ENCODE measurements at places on chromosomes 7 and 10.

DNA sequence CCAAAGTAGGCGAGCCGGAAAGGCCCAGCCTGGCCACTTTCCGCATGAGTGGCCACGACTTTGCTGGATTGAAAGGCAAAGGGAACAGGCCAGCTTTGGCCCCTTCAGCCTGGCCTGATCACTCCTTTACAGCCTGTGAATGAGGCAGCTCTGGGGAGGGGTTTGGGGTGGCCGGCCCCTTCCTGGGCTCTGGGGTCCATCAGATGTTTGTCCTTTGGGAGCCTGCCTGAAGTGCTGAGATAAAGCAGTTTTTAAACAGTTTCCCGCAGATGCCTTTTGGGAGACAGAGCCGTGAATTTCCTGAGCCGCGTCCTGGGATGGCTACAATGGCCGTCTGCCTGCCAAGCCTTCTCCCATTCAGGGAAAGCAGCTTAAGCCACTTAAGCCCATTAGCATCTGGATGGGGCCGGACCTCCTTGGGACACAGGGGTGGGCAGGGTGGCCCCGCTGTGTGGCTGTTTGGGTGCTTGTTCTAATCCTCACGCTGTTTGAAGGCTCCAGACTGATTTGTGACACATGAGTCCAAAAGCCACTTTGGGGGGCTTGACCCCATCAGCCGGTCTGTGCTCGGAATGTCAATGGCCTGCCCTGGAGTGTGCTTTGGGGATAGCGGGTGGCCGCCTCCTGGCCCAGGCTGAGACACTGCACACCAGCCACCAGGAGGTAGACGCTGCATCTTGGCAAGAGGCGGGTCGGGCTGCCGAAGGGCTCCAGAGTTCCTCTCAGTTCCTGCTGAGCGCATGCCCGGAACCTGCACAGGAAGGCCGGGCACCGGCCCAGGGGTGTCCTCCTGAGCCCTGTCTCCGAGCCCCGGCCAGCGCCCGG lies 38.9 kb downstream of the NKX6-2 start:
- DNase-seq = no peak

GRCh38 chr7:101422356-101423195 lies 59.9 kb downstream of the COL26A1 start:
- DNase-seq = no peak

GRCh38 chr10:120460776-120461175 lies 3.7 kb downstream of the PLPP4 start:
- no peak for DNase-seq

- no peak for DNase-seq
Measured at GRCh38 chr7:37765872-37766525, 82.4 kb upstream of the NME8 start.

GRCh38 chr10:182441-183201 lies 47.4 kb downstream of the ZMYND11 start:
- no peak for DNase-seq

- no peak for DNase-seq
Measured at GRCh38 chr7:67426654-67427053, 430.0 kb downstream of the TYW1 start.

- DNase-seq = no peak
Measured at GRCh38 chr10:34185998-34186397, 629.1 kb downstream of the PARD3 start.

- DNase-seq = no peak
Measured at GRCh38 chr7:130595986-130596385, 72.6 kb downstream of the COPG2 start.

GRCh38 chr10:124579011-124579399 lies 117.4 kb downstream of the LHPP start:
- no peak for DNase-seq

DNA sequence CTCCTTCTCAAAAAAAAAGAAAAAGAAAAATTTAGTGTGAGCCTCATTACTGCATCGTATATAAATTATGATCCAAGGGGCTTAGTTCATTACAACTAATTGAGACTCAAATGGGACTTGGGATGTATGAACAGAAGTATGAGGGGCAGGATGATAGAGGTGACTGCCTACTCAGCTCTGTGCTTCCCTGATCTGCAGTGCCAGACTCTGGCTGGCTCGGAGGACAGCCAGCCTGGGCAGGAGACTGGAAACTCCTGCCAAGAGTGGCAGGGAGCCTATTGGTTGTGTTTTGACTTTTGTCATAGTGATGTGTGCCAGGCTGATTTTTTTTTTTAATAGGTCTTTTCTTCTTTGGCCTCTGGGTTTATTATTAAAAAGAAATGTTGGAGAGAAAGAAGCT lies 73.8 kb upstream of the GTF2IRD1 start:
- DNase-seq = no peak

DNA sequence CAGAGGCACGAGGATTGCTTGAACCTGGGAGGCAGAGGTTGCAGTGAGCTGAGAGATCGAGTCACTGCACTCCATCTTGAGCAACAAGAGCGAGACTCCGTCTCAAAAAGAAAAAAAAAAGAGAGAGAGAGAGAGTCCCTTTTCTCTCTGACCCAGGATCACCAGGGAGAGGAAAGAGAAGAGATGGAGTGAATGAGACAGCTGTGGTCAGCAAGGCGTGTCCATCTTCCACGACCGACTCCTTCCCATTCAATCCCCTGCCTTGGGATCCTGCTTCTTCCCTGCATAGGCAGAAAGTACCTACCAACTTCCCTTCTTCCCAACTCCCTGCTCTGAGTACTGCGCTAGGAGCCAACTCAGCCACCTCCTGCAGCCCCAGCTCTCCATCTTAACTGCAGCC lies 5.2 kb upstream of the ZAN start:
- DNase-seq = no peak

DNA sequence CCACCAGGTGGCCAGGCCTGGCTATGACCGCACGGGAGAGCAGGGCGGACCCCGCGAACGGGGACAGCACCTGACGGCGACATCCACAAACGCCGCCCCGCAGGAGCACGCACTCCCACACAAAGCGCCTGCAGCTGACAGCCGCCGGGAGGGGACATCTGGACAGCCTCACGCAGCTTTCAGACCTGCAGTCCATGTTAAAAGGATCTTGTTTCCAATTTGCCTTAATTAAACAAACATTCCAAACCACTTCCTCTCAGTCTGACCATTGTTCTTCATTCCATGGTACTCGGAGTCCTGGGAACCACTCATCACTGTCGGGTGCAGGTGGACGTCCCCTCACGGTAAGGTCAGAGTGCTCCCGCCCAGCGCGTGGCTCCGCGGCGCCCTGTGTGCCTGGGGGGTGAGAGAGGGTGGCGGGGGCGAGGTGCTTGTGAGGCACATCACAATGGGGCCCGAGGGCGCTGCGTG lies 5.9 kb upstream of the GPER1 start:
- DNase-seq = no peak

- DNase-seq = no peak
Measured at GRCh38 chr7:66967029-66967428, 28.4 kb downstream of the SBDS start.

GRCh38 chr10:84308021-84308420 lies 20.4 kb upstream of the CCSER2 start:
- DNase-seq = no peak

DNA sequence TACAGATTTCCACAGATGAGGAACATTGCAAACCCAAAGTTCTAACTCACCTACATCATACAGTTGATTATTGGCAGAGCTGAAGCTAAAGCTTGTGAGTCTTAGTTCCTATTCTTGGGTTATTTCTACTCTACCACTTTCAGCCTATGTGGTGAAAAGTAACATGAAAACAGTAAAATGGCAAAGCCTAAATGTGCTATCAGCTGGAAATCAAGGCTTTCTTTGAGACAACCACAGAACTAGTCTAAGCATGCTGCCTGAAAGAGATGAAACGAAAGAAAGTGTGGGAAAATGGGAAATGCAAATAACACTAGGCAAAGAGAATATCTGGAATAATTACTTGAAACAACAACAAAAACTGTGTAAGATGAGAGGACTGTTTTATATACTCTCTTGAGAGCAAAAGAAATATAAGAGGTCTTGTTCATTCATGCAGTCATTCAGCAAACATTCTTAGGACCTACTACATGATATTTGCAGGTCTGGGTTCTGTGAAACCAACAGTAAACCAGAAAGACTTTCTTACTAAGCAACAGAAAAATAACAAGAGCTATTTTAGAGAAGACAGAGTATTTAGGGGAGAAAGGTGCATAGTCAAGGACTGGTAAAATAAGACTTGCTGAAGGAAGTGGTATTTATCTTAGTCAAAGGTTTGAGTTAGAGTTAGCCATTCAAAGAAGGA lies 437.1 kb downstream of the HTR7 start:
- no peak for DNase-seq

DNA sequence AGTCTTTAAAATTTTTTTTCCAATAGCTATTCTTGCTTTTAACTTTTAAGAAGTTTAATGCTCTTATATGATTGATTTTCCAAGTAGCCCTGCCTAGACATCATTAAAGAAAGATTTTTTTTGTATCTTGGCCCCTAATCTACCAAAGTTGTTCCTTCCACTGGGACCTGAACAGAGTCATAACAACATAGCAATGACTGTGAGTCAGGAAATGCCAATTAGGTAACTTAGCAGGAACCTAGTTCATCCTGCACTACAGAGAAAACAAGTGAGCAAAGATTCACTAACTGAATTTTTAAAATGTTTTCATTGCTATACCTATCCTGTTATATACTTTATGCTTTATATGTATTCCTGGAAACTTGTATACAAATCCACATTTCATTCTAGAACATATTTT lies 284.7 kb downstream of the BICC1 start:
- DNase-seq = no peak

- DNase-seq = no peak
Measured at GRCh38 chr10:37495415-37495814, 362.0 kb downstream of the ZNF248 start.

GRCh38 chr10:49093922-49094321 lies 21.4 kb downstream of the VSTM4 start:
- no peak for DNase-seq

DNA sequence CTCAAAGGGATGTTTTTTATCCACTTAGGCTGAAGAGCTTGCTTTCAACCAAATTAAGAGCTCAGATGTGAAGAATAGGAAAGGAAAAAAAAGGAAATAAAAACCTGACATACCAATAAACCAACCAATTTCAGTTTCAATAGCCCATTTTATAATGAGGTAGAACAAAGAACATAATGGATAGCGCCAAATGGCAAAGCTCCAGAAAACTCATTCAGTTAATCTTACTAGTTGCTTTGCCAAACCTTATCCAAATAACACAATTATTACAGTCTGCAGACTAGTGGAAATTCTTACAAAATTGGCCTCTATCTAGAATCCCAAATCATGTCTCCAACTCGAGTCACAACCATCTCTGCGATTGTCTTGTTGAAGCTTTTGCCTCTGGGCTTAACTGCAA lies 337.0 kb downstream of the CRPPA start:
- DNase-seq = no peak

DNA sequence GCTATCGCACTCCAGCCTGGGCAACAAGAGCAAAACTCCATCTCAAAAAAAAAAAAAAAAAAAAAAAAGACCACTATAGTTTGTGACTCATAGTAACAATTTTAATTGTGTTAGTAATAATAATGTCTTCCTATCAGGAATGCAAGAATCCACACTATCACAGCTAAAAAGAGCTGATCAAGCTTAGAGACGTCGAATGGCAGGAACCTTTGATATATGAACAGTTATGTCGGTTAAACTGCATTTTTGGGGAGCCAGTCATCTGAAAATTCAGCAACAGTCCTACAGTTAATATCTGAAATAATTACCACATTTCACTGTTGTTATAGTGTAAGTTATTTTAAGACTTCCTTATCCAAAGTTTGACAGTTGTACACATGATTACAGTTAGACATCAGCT lies 8.8 kb downstream of the PHYH start:
- no peak for DNase-seq

DNA sequence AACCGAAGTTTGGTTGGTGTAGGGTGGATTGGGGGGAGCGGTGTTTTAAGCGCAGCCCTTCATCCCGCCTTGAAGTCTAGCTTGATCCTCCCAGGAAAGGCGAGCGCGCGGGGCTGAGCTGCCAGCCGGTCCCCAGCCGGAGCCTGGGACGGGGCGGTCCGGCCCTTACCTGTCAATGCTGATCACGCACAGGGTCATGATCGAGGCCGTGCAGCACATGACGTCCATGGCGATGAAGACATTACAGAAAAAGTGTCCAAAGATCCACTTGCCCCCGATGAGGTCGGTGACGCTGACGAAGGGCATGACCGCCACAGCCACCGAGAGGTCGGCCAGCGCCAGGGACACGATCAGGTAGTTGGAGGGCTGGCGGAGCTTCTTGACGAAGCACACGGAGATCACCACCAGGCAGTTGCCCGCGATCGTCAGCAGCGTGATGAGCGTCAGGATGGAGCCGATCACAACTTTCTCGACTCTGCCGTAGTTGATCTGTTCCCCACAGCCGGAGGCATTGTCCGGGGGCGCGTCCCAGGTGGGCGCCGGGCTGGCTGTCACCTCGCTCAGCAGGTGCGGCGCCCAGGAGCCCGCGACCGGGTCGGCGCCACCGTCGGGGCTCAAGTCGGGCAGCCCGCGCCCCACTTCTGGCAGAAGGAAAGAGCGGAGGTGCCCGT lies 740 bp downstream of the HTR7 start:
- DNase-seq = no peak

GRCh38 chr10:79943871-79944270 lies 5.0 kb downstream of the SFTPD start:
- DNase-seq = no peak

- DNase-seq = no peak
Measured at GRCh38 chr7:134690016-134690415, 43.4 kb downstream of the BPGM start.

DNA sequence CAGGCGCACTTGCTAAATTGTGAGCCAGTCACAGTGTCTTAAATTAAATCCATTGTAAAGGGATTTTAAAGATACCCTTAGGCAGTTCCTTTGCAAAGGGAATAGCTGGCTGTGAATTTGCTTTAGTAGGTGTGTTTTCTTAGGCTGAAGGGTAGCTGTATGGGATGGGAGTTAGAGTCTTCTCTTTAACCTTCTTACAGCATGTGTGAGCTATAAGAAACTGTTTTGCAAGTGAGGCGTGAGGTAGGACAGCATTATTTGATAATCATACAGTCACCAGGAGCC lies 5.2 kb downstream of the EEPD1 start:
- DNase-seq = no peak

DNA sequence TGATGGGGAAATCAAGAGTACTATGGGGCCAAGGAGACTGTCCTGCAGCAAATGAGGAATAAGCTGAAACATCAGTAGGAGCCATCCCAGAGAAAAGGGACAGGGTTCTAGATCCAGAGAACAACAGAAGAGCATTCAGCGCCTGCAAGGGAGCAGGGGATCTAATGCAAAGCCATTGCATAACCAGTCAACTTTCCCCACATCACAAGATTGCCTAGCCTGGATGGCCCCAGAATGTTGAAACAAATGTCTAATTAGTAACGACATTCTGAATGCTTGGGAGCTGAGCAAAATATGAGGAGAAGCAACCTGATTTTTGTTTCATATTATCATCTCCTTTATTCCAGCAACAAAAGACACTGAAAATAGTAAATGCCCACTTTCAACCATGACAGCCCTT lies 2.7 kb upstream of the MPP7 start:
- DNase-seq = no peak

- no peak for DNase-seq
Measured at GRCh38 chr7:156889089-156889488, 3.9 kb downstream of the LMBR1 start.
